Small intestine (tissue), 16 donors: ENCODE measurements at places on chromosomes 11 and 22. TPM values are rescaled to one million over a fixed set of nuclear protein-coding genes. Genes with fewer than 3 reads are reported as not detected.

Gene MYOD1
- not detected for polyA plus RNA-seq

Gene CADM1
- 2.2 TPM for polyA plus RNA-seq

Gene TIGD3
- polyA plus RNA-seq: 2.1 TPM

Gene CARD18
- not detected for polyA plus RNA-seq

Gene TBX10
- 41.4 TPM for polyA plus RNA-seq

- H3K4me3 ChIP-seq: no peak overlapping the region
- no peaks in the 10 kb centered on the region for H3K4me1 ChIP-seq
- no peaks in the 10 kb centered on the region for H3K36me3 ChIP-seq
- H3K27ac ChIP-seq: no peak overlapping the region
Observed at GRCh38 chr11:134372536-134372935, 39.5 kb downstream of the B3GAT1 start.

DNA sequence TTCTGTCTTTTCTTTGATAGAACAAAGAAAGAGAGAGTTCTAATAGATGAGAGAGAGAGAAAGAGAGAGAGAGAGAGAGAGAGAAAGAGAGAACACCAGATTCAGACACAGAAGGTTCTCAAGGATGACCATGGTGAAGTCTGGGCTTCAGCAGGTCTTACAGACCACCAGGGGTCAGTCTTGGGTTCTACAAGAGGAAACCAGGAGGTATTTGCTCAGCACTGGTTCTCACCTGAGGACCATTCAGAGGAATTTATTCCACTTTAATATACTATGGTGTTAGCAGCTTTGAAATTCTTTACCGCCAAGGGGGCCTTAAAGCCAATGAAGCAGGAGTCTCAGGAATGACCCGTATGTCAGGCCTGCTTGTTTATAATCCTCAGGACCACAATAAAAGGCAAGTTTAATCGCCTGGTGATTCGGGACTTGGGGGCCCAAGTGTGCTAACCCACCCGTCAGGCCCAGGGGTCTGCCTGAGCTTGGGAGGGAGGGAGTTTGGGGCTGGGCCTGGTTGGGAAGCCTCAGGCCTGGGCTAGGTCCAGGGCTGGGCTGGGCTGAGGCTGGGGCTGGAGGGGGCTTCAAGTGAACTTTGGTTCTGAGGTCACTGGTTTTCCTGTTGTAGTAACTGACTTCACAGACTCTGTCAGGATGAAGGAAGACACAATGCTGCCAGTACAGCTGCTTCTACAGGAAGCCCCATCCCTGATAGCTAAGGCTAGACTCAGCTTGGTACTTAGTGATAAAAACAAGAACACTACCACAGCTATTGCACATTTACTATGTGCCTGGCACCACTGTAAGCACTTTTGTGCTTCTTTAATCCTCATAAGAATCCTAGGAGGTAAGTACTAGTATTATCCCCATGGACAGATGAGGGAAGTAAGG is 179.2 kb upstream of the ZBED5 start:
- DNase-seq: peak; percentile 65
- H3K36me3 ChIP-seq: no peaks in the 10 kb centered on the region
- H3K27ac ChIP-seq: no peak overlapping the region
- no peak overlapping the region for H3K4me3 ChIP-seq
- H3K27me3 ChIP-seq: no peaks in the 10 kb centered on the region
- no peaks in the 10 kb centered on the region for H3K4me1 ChIP-seq

- no peak overlapping the region for H3K27ac ChIP-seq
- H3K27me3 ChIP-seq: no peaks in the 10 kb centered on the region
- no peak overlapping the region for H3K4me3 ChIP-seq
- no peaks in the 10 kb centered on the region for H3K36me3 ChIP-seq
- no peak for DNase-seq
Observed at GRCh38 chr11:116371146-116371545, 401.6 kb downstream of the BUD13 start.

- H3K4me3 ChIP-seq: no peak overlapping the region
- H3K36me3 ChIP-seq: no peaks in the 10 kb centered on the region
- H3K27me3 ChIP-seq: peaks cover 4% of the 10 kb centered on the region
- DNase-seq: no peak
- no peak overlapping the region for H3K27ac ChIP-seq
Observed at GRCh38 chr22:32743046-32743445, 58.5 kb upstream of the TIMP3 start.

DNA sequence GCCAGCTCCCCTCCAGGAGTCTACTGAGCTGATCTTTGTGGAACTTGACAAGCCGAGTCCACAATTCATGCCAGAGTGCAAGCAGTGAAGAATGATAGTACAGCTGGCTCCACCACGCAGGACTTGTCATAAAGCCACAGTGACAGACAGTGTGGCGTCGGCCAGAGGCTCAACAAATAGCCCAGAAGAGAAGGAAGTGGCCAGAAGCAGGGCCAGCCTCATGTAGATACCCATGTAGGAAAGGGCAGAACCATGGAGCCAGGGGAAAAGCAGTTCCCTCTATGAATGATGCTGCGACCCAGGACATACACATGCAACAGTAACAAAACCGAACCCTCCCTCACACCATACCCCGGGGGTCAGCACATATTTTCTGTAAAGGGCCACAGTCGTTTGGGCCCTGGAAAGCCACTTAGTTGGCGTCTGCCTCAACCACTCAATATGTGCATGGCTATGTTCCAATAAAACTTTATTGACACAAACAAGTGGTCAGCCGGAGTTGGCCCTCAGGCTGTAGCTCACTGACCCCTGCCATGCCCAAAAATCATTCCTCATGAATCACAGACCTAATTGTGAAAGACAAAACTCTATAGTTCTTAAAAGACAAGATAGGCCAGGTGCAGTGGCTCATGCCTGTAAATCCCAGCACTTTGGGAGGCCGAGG is 161.4 kb downstream of the BRD1 start:
- H3K4me1 ChIP-seq: no peaks in the 10 kb centered on the region
- no peaks in the 10 kb centered on the region for H3K36me3 ChIP-seq
- no peak overlapping the region for H3K27ac ChIP-seq
- no peak for DNase-seq

GRCh38 chr11:101816613-101817012 is 98.2 kb upstream of the CEP126 start:
- no peak overlapping the region for H3K27ac ChIP-seq
- DNase-seq: no peak
- H3K27me3 ChIP-seq: no peaks in the 10 kb centered on the region
- no peaks in the 10 kb centered on the region for H3K4me1 ChIP-seq
- H3K4me3 ChIP-seq: no peak overlapping the region

- no peaks in the 10 kb centered on the region for H3K4me1 ChIP-seq
- no peaks in the 10 kb centered on the region for H3K27me3 ChIP-seq
- no peak overlapping the region for H3K27ac ChIP-seq
Observed at GRCh38 chr22:37117092-37117491, 7.6 kb upstream of the TMPRSS6 start.

DNA sequence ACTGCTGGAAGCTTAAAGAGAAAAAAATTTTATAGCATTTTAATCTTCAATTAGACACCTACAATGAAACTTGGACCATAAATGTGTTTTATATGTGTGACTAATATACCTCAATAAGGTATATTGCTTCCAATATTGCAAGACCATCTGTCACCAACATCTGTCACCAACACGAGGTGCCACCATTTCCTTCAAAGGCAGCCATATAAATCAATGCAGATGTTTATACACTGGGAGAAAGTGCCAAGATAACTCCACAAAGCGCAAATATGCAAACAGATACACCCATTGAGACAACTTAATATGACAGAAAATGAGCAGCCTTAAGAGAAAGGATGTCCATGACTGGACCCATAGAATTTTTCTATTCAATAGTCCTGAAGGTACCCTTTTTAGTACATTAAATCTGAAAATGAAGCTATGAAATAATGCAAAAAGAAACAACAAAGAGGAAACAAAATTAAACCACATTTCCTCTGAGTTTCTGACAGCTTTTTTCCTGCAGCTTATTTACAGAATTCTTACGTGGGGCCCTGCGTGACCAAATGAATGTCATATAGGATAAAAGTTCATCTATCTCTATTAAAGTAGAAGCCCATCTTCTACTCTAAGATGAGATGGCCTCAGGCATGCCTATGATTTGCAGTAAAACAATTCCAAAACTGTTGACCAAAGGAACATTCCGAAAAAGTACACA is 12.5 kb downstream of the MPZL3 start:
- DNase-seq: peak; percentile 42
- peaks cover 8% of the 10 kb centered on the region for H3K4me1 ChIP-seq
- no peak overlapping the region for H3K4me3 ChIP-seq
- H3K36me3 ChIP-seq: no peaks in the 10 kb centered on the region

GRCh38 chr11:86418917-86419316 is 44.2 kb downstream of the CCDC81 start:
- H3K4me1 ChIP-seq: peaks cover 9% of the 10 kb centered on the region
- no peaks in the 10 kb centered on the region for H3K27me3 ChIP-seq
- H3K4me3 ChIP-seq: no peak overlapping the region
- H3K36me3 ChIP-seq: no peaks in the 10 kb centered on the region
- no peak for DNase-seq
- no peak overlapping the region for H3K27ac ChIP-seq

DNA sequence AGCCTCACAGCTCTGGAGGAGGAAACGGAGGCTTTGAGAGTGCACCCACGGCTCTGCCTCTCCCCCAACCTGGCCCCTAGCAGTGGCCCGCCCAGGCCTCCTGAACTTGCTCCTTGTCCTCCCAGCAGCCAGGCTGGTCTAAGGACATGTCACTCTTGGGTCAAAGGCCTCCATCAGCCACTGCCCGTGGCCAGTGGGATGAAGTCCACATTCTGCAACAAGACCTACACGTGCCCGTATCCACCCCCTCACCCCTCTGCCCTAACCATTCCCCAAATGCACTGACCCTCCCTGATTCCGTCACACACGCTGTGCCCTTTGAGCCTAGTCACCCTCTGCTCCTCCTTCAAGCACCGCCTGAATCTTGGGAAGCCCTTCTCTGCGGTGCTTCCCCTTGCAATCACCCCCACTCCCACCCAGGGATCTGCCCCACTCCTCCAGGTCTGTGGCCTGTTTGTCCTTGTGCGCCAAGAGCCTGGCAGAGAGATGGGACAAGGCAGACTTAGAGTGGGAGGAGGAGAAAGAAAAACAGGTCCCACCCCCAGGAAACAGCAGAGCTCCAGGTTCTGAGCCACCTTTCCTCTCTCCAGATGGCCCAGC is 37.5 kb upstream of the TEF start:
- no peaks in the 10 kb centered on the region for H3K4me1 ChIP-seq
- peaks cover 91% of the 10 kb centered on the region for H3K36me3 ChIP-seq
- H3K27ac ChIP-seq: no peak overlapping the region
- DNase-seq: peak; percentile 44

- no peak overlapping the region for H3K27ac ChIP-seq
- no peaks in the 10 kb centered on the region for H3K36me3 ChIP-seq
- no peak overlapping the region for H3K4me3 ChIP-seq
- no peak for DNase-seq
- no peaks in the 10 kb centered on the region for H3K4me1 ChIP-seq
- no peaks in the 10 kb centered on the region for H3K27me3 ChIP-seq
Observed at GRCh38 chr11:121669422-121669821, 216.7 kb upstream of the SORL1-AS1 start.

DNA sequence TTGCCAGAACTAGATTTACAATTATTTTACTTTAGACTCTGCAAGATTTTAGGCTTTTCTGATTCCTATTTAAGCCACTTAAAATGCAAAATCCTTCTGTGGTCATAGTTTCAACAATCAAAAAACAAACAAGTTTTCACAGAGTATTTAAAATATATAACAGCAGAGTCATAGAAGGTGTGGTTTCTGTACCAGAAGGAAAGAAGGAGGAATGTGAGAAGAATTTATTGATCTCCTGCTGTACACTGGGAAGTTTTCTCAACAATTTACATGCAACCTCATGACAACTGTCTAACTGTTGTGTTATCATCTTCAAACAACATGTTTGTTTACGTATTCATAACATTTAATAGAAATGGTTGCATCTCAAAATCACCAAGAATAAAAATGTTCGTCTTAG is 102.3 kb upstream of the CEP126 start:
- H3K4me1 ChIP-seq: no peaks in the 10 kb centered on the region
- no peaks in the 10 kb centered on the region for H3K36me3 ChIP-seq
- no peak for DNase-seq
- no peak overlapping the region for H3K27ac ChIP-seq

GRCh38 chr11:88597387-88597786 is 259.9 kb upstream of the CTSC start:
- H3K4me1 ChIP-seq: no peaks in the 10 kb centered on the region
- no peak overlapping the region for H3K4me3 ChIP-seq
- no peaks in the 10 kb centered on the region for H3K36me3 ChIP-seq

- DNase-seq: no peak
- H3K27ac ChIP-seq: no peak overlapping the region
- no peak overlapping the region for H3K4me3 ChIP-seq
- H3K36me3 ChIP-seq: no peaks in the 10 kb centered on the region
- no peaks in the 10 kb centered on the region for H3K4me1 ChIP-seq
Observed at GRCh38 chr11:120554766-120555432, 43.4 kb downstream of the GRIK4 start.

DNA sequence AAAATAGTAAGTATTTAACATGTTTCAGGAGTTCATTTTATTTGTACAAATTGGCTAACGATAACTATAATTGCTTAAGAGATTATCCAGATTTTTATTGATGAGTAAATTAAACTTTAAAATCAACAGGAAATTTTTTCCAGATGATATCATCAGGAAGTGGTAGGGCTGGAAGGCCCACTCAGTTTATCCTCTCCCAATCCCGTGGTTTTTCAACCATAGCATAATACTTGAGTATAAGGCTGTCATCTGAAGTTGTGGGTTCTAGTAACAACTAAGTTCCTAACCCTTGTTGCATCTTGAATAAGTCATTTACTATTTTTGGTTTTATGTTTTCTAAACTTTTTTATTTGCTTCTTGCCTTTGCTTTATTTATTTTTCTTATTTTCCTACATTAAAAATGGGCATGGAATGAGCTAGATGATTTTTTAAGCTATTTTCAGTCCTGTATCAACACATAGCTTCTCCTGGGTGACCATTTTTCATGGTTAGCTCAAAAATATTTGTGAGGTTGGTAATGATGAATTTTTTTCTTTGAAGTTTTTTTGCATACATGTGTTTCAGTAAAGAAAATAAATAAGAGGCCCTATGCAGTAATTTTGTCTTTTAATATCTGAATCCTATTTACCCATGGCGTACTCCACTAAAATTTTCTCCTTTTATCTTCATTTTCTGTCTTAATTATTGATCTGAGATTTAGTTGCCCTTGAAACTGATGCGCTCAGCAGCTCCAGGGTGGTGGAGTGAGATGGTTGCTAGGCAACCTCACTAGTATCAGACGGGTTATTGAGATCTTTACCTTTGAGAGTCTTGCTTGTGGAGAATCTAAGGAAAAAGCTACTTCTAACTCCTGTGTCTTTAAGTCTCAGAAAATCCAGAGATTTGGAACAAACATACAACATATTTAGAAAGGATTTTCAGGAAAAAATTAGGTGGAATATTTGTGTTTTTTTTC is 452.0 kb upstream of the CCDC179 start:
- no peaks in the 10 kb centered on the region for H3K4me1 ChIP-seq
- no peak for DNase-seq
- H3K4me3 ChIP-seq: no peak overlapping the region
- no peaks in the 10 kb centered on the region for H3K27me3 ChIP-seq
- H3K36me3 ChIP-seq: no peaks in the 10 kb centered on the region
